ENCODE measurements at places on chromosomes 1 and 21.

DNA sequence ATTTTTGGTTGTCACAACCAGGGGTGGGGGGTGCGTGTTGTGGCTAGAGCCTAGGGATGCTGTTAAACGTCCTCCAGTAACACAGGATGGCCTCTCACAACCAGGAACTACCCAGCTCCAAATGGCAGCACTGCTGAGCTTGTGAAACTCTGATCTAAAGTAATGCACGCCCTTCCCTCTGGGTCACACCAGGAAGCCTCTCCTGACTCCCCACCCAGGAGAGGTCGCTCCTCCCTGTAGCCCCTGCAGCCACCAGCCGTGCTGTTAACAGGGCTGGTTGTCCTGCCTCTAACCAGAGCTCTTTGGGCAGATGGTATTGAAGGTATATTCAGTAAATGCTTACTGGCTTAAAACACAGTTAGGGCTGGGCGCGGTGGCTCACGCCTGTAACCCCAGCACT, 73.2 kb downstream of the NKAIN1 start:
- no peak for DNase-seq

GRCh38 chr1:217389895-217390294, 241.0 kb downstream of the GPATCH2 start:
- DNase-seq, result no peak

- no peak for DNase-seq
Measured at GRCh38 chr1:192491804-192492554, 83.6 kb upstream of the RGS1 start.

DNA sequence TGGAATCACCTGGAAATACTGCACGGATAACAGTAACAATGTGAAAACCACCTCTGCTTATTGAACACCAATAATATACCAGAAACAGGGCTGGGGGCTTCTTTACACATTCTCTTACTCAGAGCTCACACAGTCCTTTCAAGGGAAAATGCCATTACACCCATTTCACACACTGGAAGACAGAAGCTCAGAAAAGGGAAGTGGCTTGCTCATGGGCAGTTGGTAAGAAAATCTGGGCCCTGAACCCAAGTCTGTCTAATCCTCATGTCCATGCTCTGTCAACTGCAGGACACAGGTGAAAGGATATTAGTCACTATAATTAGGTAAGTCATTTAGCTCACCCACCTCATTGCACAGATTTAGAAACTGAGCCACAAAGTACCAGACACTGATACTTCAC, 18.6 kb downstream of the C8A start:
- no peak for DNase-seq

DNA sequence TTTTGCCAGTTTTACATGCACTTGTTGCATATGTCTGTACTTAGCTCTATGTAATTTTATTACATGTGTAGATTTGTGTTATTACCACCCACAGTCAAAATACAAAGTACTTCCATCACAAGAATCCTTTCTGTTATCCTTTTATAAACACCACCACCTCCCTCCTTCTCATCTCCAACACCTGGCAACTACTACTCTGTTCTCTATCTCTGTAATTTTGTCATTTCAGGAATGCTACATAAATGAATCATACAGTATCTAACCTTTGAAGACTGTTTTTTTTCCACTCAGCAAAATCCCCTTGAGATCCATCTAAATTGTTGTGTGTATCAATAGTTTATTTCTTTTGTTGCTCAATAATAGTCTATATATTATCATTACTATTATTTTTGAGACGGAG, 64.5 kb upstream of the COP1 start:
- no peak for DNase-seq

GRCh38 chr1:205774198-205775014, 876 bp downstream of the RAB29 start:
- no peak for DNase-seq

GRCh38 chr1:208808301-208808700, 564.1 kb upstream of the PLXNA2 start:
- no peak for DNase-seq

DNA sequence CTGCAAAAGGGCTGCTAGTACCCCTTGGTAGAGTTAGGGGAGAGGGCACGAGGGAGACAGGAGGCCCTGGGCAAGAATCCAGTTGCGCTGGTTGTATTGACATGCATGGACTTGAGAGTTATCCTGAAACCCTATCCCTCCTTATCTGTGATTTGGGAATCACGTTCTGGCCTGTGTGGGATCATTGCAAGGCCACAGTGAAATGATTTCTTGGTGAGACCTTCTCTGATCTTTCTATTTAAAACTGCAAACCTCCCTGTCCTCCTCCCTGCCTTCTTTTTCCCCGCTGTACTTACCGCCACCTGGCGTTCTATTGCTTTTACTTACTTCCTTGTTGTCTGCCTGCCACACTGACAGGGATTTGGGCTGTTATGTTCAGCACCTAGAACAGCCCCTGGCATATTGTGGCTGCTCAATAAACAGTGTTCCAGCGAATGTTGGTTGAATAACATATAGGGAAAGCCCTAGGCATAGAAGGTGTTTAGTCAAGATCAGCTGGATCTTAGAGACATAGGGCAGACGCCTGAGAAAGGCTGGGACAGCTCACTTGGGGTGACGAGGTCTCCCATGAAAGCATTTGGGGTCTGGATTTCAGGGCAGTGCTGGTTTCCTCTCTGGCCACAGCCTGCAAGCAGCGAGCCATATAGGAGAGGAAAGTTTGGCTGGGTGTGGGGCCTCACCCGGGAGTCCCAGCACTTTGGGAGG, 25.6 kb downstream of the ALPL start:
- DNase-seq, result peak; percentile 61

DNA sequence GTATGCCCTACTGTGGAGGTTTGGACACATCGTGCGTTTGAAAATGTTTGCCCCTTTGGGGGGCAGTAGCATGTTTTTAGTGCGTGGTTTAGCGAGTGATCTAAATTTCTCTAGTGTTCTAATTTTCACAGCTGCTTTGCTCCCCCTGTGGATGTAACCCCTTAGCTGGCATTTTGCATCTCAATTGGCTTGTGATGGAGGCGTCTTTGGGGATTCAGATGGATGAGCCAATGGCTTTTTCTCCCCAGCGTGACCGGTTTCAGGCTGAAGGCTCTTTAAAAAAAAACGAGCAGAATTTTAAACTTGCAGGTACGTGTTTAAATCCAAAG, 836 bp downstream of the CDC7 start:
- DNase-seq, result no peak

DNA sequence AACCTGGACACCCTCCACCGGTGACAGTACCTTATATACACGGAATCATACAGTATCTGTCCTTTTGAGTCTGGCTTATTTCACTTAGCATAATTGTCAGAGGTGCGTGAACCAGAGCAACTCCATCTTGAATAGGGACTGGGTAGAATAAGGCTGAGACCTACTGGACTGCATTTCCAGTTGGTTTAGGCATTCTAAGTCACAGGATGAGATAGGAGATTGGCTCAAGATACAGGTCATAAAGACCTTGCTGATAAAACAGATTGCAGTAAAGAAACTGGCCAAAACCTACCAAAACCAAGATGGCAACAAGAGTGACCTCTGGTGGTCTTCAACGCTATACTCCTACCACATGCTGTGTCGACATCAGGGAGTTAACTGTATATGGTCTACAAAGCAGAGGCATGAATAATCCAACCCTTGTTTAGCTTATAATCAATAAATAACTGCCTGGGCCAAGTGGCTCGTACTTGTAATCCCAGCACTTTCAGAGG, 1.4 kb upstream of the FDPS start:
- peak; percentile 57 for DNase-seq

- DNase-seq, result no peak
Measured at GRCh38 chr1:22665752-22666151, 12.7 kb downstream of the C1QB start.

- DNase-seq, result peak; percentile 11
Measured at GRCh38 chr1:59674595-59674994, 140.2 kb upstream of the HOOK1 start.

GRCh38 chr1:110355321-110355720, 16.1 kb downstream of the RBM15 start:
- DNase-seq, result no peak

DNA sequence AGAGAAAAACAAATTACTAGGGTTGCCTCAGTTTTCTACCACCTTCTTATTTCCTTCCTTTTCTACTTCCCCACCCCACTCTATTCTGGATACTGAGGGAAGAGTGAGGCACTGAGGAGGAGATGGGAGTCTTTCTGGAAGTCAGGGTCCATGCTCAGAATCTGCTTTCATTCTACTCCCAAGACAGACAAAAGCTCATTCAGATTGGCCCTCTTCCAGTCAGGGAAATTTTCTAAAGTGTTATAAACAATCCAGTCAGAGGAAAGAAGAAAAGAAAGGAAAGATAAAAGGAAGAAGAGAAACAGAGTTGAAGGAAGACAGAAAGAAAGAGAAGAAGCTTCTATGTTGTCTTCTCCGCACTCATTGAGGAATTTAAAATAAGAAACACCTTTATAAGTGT, 228.6 kb downstream of the COP1 start:
- peak; percentile 9 for DNase-seq

- DNase-seq, result no peak
Measured at GRCh38 chr1:115829947-115830346, 11.0 kb downstream of the NHLH2 start.

DNA sequence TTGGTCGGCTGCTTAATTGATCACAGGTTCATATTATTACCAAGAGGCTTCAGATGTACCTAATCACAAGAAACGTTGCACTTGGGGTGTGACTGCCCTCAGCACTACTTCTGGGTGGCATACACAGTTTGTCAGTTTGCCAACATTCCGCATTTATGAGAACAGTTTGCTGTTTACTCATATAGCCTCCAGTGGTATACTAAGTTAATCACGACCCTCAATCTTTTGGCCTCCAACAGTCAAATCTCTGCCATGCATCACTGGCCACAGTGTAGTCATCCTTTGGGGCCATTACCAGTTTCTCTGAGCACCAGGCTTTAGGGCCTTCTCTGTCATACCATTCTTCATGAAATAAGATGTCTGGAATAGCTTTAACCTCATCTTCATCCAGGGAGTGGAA, 62.8 kb upstream of the BCL9 start:
- no peak for DNase-seq

DNA sequence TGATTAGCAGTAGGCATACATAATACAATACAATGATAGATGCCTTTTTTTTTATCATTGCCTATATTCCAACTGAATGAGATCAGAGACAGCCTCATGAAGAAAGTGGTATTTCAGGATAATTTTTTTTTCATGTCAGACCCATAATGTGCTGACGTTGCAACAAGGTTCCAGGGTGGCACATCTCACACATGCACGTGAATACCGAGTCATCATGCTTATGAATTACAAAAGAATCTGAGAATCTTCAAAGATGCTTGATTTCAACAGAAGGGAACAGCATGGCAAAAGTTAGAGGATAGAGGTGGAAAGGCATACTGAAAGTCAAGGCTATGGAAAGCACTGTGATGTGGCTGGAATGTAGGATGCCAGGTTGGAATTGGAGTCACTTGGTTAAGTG, 5.0 kb upstream of the RNF11 start:
- DNase-seq, result peak; percentile 51

DNA sequence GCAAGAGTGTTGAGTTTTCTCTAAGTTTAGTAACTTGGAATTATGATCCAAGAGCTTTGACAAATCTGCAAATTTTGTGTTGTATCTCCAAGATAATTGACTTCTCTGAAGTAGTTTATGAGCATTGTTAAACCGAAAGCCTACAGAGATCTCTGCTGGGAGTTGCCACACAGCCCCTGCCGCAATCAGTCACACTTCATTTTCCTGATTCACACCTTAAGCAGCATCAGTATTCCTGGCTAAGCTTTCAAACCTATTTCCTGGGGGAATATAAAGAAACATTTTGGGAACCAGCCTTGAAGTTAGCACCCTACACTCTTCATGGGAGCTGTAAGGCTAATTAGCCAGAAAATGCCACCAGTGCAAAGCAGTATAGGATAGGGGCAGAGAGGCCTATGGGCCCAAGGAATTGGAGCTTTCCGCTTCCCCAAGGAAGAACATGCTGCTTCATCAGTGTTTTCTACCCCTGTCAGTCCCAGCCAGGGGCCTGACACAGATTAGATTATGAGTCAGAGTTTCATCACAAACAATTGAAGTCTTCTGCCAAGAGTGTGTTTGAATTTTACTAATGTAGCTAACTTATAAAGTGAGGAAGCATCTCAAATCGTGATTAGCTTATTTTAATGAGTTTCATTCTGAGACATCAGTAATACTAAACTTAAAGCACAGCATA, 23.2 kb upstream of the CACYBP start:
- peak; percentile 65 for DNase-seq

DNA sequence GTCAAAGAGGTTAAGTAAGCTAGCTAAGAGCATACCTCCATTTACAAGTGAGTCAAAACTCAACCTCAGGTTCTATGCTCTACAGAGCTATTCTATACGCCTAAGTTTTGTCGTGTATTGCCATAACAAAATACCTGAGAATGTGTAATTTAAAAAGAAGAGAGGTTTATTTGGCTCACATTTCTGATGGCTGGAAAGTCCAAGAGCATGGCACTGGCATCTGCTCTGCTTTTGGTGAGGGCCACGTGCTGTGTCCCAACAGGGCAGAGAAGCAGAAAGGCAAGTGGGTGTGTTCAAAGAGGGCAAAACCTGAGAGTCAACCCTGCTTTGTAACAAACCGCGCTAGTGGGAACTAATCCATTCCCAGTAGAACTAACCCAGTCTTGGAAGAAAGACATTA, 60.9 kb upstream of the POU2F1 start:
- no peak for DNase-seq

DNA sequence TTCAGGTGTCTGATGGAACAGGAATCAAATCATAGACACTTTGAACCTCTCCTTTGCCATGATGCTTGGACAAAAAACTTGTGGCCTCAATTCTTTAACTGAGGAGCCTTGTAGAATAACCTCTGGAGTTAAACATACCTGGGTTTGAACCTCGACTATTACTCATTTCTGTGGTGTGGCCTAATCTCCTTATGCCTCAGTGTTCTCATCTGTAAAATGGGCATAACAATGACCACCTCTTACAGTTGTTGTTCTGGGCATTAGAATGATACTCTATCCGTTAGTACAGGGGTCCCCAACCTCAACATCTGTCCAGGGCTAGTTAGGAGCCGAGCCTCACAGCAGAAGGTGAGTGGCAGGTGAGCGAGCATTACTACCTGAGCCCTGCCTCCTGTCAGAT, 137.2 kb downstream of the ROR1 start:
- DNase-seq, result no peak

- no peak for DNase-seq
Measured at GRCh38 chr1:62722796-62723195, 34.6 kb upstream of the DOCK7 start.

DNA sequence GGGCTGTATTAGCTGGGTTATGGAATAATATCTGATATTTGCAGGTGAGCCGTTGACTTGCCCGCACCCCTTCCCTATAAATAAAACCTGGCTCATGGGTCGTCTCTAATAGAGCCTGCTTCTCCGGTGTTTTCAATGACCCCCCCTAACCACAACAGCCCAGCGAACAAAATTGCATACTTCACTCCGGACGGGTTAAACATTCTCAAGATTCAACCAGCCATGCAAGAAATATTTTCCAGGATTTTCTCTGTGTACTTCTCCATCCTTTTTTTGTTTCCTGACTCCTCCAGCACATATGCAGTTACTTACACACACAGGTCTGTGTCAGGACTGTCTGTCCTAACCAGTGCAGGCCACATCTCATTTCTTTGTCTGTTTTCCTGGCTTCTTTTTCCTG, 267.7 kb downstream of the ZNF648 start:
- DNase-seq, result no peak

All from fibroblast of skin of right biceps (primary cell).